ENCODE measurements at places on chromosomes 16 and 17.

DNA sequence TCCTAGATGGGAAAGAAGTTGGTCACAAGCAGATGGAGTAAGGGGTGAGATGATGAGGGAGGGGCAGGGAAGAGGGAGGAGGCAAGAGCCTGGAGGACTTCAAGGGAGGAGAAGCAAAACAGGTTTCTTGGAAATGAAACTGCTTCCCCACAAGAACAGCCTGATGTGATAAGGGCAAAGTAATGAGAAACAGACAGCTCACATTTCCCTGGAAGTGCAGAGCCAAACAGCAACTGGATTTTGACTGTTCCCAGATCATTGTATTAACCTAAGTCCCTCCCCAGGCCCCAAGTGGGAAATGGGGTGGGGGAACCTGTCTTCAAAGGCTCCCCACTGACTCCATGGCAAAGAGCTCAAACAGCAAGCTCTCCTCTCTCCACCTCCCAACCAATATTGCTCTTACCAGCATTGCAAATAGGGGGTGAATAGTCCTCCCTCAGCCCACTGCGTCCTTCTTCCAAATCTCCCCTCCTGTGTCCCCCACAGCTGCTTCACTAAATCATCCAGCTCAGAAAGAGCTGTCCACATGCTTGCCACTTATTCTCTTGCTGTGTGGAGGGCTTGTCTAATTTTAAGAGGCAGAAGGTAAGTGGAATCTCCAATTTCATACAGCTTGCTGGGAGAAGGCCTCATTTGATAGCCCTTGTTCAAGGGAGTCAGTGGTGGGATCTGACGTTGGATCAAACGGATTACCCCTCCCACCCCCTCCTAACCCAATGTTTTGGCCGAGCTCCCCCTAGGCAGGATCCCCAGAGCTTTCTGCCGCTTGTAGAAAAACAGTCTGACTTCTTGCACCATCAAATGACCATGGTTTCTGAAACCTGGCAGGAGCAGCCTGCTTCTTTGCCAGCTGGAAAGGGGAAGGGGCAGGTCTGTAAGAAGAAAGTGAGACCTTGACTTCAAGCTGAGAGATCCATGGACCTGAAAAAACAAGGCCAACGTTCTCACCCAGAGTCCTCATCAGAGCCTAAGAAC is 56.3 kb upstream of the SMIM36 start:
- no peak for DNase-seq

GRCh38 chr16:75572864-75573542 is 6.8 kb downstream of the GABARAPL2 start:
- DNase-seq, result no peak

- no peak for DNase-seq
These were observed 7.2 kb upstream of the CD68 start for GRCh38 chr17:7572338-7572587.

DNA sequence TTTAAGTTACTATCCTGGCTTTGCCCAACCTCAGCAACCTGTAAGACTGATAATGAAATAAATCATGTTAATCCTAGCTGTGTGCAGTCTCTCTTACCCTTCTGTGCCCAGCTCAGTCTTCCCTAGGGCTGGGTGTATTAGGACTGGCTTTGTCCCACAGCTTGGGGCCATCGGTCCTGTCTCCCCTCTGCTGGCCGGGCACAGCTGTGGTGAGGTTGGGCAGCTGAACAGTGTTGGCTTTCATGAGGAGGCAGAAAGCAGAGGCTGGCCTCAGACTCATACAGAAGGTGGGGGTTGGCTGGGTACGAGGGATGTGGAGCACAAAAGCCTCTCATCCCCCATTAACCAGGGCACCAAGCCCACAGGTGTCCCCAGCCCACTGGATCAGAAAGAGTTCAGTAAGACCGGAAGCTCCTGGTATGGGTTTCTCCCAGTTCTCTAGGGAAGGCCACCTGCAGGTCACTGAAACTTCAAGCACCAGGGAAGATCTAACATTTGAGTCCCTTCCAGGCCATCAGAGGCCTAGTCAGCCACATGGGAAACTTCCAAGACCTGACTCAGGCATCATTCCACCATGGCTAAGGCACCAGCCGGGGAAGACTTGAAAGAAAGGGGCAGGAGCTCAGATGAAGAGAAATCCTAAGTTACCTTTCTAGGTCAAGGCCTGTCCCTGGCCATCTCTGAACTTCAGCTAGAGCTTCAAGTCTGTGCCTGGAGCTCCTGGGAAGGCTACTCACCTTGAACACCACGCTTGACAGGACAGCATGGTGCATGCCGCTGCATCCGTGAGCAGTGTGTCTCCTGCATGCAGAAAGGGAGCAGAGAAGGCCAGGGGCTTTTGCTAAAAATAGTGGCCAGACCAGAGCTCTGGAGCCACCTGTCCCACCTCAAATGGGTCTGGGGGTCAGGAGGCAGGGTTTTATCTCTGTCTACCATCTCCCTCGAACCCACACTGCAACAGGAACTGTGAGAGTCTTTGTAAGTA is 8.8 kb downstream of the CNP start:
- no peak for DNase-seq

- DNase-seq, result no peak
These were observed 87.1 kb downstream of the CYTH1 start for GRCh38 chr17:78694805-78695531.

DNA sequence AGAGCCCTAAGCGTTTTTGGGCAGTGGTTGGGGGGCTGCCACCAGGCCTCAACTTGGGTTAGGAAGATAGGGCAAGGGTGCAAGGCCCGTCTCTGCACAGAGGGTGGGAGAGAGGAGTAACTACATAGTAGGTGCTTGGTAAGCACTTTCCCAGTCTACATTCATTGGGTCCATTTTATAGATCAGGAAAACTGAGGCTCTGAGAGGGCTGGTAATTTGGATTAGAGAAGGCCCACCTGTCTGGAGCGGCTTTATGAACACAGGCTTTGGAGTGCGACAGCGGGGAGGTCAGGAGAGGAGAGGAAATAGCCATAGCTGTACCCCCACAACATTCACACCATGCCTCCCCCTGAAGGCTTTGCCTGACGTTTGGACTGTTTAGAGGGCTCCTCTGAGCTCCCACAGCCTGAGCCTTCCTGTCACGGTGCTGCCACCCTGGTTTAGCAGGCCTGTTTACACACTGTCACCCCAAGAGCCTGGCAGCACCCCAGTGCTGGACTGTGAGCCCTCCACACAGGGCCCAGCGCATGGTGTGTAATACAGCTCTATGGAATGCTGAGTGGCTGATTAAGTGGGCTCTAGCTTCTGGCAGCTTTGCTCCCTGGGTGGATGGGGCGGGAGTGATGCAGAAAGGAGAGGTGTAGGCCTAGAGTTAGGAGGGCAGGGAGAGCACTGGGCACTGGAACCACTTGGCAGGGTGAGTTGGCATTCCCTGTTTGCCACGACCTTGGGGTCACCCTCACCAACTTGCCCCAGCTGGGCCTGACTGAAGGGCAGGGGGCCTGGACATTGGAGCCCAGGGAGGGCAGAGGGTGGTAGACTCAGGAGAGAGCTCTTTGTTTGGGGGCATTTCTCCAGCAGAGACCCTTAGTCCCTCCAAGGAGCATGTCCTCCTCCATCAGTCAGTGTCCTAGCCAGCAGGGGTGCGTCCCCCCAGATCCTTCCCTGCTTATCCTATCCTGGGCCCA is 73.7 kb downstream of the RAI1 start:
- DNase-seq, result no peak

Measured in activated CD4-positive, alpha-beta T cell treated with anti-CD3 and anti-CD28 coated beads, Interleukin-2, amount 50 U/mL, for 1 hour (primary cell).